ENCODE measurements at places on chromosomes 12 and 14. TPM values are rescaled to one million over a fixed set of nuclear protein-coding genes. Genes with fewer than 3 reads are reported as not detected.
A peak's percentile ranks its signal among the peaks of the same experiment; 100 is the strongest.

TRPV4 gene
- 0.50 TPM for total RNA-seq

PRB2 gene
- not detected for total RNA-seq

VASH1 gene
- 0.30 TPM for total RNA-seq

DNA sequence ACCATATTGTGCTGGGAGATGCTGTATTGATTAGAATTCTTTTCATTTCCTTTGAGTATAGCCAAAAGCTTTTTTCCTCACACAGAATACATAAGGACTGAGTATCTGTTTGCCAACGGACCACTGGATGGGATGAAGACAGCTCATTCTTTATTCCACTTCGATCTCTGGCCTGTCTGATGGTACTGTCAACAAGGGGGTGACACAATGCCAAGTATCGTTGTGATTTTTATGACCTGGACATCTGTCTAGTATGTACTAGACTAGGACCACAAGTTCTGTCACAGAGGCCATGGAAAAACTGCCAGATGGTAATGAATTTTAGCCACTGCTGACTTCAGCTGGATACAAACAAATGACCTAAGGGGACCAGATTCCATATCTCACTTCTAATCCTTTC lies 502.7 kb downstream of the SOX5 start:
- DNase-seq: no peak

FOXN4 gene
- total RNA-seq: not detected

GRCh38 chr14:71194251-71194650 lies 287.0 kb downstream of the PCNX1 start:
- no peak for DNase-seq

GRCh38 chr12:94100990-94101737 lies 47.2 kb upstream of the PLXNC1 start:
- peak; percentile 71 for DNase-seq

DNA sequence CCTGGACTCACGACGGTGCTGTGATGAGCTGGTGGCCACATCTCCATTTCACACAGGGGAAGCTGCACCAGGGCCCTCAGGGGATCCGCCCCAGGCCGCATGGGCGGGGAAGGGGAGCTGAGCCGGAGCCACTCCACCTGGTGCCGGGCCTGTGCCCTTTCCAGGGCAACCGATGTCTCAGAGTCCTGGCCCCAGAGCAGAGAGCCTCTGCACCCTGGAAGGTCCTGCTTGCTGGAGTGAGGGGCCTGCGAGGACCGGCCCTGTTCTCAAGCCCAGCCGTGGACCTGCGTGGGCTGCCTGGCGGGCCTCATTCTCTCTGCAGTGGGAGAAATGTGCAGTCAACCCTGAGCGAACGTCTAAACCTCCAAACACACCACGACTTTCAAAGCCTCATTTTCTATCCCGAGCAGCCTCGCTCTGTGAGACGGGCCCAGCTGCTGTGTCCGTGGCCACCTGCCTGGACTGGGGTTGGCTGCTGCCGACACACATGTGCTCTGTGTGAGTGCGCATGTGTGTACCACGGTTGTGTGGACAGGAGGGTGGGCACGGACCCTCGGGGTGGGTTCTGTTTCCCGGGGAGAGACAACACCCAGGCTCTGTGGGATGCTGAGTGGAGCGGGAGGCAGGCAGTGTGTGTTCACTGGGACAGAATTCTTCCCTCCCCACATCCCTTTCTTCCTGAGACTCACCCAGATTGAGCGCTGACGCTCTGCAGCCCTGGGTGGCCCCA lies 163.5 kb downstream of the KIF26A start:
- no peak for DNase-seq

DNA sequence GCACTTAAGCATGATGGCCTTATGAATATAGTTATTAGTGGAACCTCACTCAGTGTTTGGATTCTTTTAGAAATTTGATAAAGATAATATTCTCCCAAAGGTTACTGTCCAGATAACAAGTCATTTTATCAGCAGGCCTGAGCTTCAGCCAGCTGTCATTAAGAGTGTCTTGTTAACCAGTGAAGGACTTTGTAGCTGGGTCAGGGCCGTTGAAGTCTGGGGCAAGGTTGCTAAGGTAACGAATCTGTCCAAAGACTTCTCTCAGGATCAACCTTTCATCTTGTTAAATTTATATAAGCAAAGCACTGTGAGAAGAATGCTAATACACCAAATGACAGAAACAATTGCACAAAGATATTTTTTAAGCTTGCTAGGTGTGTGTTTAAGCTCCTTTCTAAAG lies 271.3 kb upstream of the TMPO start:
- DNase-seq: no peak

MAGOHB gene
- 86.5 TPM for total RNA-seq

COA8 gene
- total RNA-seq: 50.6 TPM

LTBR gene
- total RNA-seq: 84.7 TPM

DNA sequence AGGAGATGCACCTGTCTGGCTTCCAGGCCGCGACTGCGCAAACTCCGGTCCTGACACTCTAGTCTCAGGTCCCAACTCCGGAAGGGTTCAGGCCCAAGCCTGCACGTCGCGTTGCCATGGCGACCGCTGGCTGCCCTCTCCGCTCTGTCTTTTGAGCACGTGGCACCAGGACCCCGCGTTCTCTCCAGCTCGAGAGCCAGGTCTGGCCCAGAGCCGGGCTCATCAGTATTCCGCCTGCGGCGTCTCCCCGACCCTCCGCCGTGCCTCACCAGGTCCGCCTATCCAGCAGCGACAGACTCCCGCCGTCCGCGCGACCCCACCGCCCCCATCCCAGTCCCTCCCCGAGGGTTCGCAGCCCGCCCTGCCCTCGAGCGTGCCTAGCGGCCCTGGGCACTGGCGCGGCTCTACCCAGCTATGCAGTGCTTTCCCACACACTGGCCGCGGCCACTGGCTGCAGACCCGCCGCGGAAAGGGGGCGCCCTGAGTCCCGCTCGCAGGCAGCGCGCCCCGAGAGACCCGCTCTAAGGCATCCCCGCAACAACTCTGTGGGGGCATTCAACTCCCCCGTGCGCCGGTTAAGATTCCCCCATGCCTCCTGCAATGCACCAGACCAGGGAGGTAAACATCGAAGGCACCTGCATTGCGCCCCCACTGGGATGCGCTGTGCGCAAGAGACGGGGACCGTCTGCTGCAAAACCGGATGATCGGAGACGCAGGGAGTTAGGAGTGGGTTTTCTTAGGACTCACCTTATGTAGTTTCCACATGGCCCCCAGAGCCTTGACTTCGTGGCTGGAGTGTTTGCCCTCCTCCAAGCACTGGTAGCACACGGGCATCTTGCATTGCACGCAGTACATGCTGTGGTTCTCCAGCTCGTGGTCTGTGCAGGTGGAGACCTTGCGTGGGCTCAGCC lies 1.3 kb downstream of the TRIM9 start:
- no peak for DNase-seq

GRCh38 chr12:52250048-52250990 lies 17.3 kb downstream of the KRT7 start:
- no peak for DNase-seq

GRCh38 chr12:93657071-93657470 lies 20.1 kb upstream of the CRADD start:
- DNase-seq: no peak

DNA sequence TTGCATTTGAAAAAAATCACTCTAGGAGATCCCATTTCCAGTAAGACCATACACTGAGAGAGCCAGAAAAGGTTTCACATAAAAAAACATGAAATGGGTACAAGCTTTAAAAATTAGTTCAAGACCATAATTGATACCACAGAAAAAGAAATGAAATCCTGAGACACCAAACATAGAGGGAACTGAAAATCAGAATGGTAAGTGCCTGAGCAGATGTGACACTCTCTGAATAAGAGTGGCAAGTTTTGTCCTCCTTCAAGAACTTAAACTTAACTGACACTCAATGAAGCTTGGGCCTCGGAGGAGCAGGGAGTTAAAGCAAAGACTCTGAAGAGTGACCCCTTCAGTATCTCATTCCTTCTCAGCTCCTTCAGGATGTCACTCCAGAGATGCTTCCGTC lies 23.2 kb upstream of the PTGDR start:
- no peak for DNase-seq

LTB4R gene
- total RNA-seq: 3.8 TPM

MSI1 gene
- total RNA-seq: 0.40 TPM

DNA sequence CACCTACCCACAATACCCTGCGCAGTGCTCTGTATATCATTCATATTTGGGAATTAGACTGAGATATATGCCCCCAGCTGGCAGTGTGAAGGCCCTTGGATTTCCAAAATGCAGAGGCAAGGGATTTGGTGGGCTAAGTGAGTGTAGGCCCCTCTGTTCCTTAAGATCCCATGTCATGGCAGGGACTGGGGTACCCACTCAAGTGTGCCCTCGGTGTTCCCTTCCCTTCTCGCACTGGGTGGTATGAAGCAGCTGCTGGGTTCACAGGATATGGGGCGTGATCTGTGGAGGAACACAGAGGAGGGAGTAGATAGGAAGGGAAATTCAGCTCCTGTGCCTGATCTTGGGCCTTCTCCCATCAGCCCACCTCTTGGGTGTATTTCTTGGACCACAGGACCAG lies 63.1 kb upstream of the VASH1 start:
- no peak for DNase-seq

DNA sequence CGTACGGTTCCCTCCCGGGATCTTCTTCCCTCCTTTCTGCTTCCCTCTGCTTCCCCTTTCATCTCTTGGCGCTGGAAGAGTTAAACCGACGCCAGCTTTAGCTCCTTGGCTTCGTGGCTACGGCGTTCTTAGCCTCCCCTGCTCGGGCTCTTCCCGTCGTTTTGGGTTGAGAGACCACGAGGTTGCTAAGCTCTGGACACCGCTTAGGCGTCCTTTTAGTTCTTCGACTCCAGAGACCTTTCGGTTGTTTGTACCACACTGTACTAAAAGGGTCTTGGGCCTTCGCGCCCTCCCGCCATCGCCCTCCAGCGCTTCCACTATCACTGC lies 545 bp downstream of the CPSF2 start:
- peak; percentile 33 for DNase-seq

DNA sequence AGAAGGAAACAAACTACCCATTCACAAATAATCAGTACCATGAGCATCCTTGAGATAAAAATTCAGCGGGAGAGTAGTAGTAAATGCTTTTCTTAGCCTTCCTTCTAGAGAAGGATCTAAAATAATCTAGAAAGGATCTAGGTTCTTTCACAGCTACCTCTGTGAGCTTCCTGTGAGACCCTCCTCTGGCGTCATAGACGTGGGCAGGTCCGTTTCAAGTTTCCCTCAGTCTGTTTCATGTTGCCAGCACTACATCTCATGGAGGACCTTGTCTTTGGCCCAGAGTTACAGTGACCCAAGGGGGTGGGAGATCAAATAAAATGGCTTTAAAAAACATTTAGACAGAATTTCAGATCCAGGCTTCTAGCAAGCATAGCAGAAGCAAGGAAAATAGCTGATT lies 13.6 kb downstream of the DAAM1 start:
- DNase-seq: no peak

DNA sequence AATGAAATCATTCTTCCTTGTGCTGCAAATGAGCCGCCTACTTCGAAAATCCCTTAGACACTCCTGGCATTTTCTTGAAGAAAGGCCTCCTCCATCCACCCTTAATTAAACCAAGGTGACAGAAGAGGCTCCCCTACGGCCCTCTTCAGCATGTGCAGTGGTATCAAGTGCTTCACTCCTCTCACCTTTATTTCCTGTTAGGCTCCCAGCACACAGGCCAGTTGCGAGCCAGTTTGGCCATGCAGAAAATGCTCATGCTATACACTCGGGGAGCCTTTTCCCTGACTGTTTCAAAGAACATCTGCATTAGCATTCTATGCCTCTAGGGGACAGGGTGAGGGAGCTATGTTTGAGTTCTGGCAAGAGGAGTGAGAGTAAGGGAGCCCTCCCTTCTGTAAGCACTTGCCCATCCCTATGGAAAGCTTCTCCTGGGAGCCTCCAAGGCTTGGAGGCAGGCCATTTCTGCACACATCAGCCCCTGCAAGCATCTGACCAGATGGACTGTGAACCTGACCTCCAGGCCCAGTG lies 291.5 kb downstream of the RPS29 start:
- no peak for DNase-seq

SLC17A8 gene
- total RNA-seq: not detected

- DNase-seq: no peak
These were observed 912.0 kb downstream of the GALC start for GRCh38 chr14:87081004-87081403.

PHC1 gene
- 22.4 TPM for total RNA-seq

ANO2 gene
- 1.4 TPM for total RNA-seq

TAC3 gene
- total RNA-seq: not detected

ST8SIA1 gene
- 2.5 TPM for total RNA-seq

DNA sequence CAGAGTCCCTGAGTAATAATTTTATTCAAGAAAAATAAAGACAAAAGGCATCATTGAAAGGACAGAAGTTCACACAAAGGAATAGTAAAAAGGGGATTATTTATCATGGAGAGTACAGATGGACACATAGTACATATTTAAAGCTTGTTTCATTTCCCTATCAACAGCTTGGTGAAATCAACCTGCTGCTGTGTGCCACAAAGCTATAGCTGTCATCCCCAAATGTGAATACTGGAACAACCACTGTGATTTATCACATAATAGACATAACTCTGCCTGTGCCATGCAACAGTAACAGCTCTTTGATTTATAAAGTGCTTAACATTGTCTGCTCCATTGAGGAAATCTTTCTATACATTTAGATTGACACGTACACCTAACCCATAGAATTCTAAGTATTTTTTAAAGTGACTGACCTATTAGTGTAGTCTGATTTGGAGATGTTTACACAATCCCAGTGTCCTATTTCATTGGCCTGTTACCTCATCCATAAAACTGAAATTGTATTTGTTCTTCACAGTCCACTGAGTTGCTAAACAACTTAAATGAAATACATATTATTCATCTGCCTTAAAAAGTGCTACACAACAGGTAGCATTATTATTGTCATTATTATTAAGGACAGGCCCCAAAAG lies 3.3 kb downstream of the NEMF start:
- no peak for DNase-seq

DNA sequence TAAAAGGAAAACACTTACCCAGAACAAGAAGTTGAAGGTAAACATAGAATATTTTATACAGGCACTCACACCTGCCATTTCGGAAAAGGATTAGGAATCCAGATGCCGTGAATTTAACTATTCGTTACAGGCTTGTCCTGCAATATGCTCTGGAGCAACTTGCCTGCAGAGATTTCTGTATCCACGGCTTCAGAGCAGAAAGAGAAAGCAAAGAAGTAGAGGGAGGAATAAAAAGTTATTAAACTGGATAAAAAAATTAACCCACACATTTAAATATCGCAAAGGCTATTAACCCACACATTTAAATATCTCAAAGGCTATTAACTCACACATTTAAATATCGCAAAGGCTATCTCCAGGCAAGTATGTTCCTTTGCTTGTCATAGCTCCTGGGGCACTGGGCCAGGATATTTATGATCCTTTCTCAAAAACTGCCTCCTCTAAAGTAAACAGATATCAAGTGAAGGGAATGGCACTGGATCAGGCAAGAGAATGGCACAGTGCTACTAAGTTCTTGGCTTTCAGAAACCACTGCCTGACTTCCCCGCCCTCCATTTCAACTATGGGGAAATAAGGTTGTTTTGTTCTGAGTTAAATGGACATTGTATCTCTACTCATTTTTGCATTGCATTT lies at the start of gene TSPAN8:
Gene TSPAN8 (minus strand): TSS at position 399 of the 633 bp plus-strand sequence. CDS start 321 bp downstream, at position 78.
- DNase-seq: no peak

HOXC6 gene
- 2.0 TPM for total RNA-seq

- no peak for DNase-seq
These were observed 18.6 kb downstream of the NAP1L1 start for GRCh38 chr12:76065917-76066316.

GRCh38 chr14:53473480-53473879 lies 320.4 kb upstream of the DDHD1 start:
- no peak for DNase-seq

KLHL33 gene
- total RNA-seq: not detected
